ENCODE measurements at places on chromosomes 2 and 18.

DNA sequence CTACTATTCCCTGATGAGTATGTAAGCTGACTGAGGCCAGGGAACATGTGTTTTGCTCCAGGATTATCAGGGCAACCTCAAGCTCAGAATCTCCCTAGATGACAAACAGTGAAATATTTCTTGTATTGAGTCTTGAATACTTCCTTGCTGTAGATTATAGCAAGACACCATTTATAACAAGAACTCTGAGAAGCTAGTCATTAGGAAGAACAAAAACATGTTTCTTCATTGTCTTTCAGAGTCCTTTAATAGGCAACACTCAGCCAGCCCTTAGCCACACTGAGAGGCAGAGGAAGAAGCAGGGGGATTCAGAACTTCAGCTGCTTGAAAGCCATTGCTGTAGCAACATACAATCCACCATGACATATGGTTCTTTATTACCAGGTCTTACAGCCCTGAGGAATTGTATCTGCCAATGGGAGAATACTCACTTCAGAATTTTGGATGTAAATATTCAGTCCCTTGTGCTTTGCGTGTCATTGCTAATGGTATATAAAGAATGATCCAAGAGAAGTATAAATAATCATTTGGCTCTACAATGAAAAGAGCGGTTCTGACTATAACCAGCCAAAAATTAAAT is 117.5 kb upstream of the NCKAP5 start:
- DNase-seq: no peak

DNA sequence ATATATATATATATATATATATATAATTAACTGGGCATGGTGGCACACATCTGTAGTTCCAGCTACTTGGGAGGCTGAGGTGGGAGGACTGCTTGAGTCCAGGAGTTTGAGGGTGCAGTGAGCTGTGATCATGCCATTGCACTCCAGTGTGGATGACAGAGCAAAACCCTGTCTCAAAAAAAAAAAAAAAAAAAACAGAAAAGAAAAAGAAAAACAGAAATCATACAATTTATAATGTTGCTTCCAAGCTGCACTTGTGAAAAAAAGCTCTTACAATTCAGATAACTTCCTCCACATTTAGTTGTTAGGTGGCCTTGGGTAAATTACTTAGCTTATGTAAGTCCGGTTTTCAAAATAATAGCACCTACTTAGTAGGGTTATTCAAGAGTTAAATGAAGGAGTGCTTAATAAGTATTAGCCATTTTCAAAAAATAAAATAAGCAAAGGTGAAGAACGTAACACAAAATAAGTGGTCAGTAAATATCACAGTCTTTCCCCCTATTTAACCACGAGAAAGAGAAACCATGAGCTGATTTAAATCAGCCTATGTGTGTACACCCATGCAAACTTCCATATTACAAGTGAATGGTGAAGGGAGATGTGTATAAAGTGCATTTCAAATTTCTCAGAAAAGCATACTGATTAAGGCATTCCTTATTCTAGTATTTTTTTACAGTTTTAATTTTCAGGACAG is 2.3 kb downstream of the WIPF1 start:
- no peak for DNase-seq

DNA sequence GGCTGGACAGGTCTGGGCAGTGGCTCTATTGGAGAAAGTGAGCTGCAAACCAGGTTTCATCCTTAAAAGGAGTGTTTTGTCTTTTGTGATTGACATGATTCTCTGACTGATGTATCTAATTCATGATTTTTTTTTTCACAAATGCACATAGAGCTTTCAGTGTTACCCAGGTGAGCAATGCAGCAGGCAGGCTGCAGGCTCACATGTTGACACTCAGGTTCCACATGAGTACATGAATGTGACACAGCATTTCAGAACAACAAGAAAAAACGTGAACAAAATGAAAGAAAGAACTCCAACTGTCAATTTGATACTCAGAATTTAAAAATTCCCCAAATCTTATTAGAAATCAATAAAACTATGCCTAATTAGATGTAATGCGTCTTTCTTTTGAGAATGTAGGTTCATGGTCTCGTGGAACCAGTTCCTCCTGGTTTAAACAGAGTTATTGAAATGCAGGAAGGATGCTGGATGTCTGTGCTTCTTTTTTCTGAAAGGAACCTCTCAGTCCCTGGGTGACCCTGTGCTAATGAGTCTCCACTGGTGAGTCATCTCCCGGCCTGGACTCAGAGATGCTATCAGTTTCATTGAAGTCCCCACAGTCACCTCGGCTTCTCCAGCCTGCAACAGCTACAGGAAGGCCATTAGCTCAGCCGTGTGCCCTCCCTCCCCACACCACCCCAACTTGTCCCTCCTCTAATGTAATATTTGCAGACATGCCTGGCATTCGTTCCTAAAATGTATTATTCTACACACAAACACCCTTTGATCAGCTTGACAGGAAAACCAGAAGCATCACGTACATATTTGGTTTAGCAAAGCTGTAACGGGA is 430.4 kb downstream of the LPIN1 start:
- peak; percentile 94 for DNase-seq

GRCh38 chr2:172986040-172986439 is 89.6 kb upstream of the MAP3K20 start:
- no peak for DNase-seq

DNA sequence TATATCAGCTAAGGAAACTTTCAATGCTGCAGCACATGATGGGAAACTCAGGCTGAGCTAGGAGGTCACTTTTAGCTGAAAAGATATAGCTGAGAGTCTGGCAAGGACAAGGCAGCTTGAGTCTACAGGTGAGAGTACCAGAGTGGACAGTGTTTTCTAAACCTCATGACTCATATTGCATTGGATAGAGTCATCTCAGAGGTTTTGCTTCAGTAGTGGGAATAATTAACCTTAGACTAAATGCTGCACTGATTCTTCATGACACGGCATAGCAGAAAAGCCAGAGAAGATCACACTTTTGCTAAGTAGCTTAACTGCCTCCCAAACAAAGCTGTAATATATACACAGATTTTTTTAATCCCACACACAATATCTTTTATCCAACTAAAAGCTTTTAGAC is 865.0 kb upstream of the CDH2 start:
- DNase-seq: no peak

GRCh38 chr18:72867746-72868584 is at the start of gene NETO1:
NETO1 (minus strand) TSS chr18:72867987; CDS start chr18:72867291, 696 bp downstream.
- DNase-seq: no peak

GRCh38 chr2:224405841-224406370 is 4.0 kb upstream of the FAM124B start:
- no peak for DNase-seq
